ENCODE measurements at places on chromosomes 6 and 20. TPM values are rescaled to one million over a fixed set of nuclear protein-coding genes. Genes with fewer than 3 reads are reported as not detected.

Gene LY6G6C
- total RNA-seq, result not detected

Gene MMP24
- 0.14 TPM for total RNA-seq

Gene ZNF165
- total RNA-seq, result 0.57 TPM

Gene MDFI
- total RNA-seq, result 0.55 TPM

Gene CDKAL1
- 15.7 TPM for total RNA-seq

Gene IP6K3
- 0.18 TPM for total RNA-seq

Gene MYLK2
- total RNA-seq, result under 0.01 TPM

Gene BPIFB2
- total RNA-seq, result not detected

Gene FAM217A
- not detected for total RNA-seq

Gene MYLK4
- total RNA-seq, result 0.57 TPM

Gene RAET1G
- 4.1 TPM for total RNA-seq

Measured in smooth muscle cell of bladder (primary cell).